SIG-M5 (cell line): ENCODE measurements at places on chromosomes 16 and 17.

GRCh38 chr16:73016488-73016830, 31.5 kb downstream of the ZFHX3 start:
- DNase-seq, result no peak

DNA sequence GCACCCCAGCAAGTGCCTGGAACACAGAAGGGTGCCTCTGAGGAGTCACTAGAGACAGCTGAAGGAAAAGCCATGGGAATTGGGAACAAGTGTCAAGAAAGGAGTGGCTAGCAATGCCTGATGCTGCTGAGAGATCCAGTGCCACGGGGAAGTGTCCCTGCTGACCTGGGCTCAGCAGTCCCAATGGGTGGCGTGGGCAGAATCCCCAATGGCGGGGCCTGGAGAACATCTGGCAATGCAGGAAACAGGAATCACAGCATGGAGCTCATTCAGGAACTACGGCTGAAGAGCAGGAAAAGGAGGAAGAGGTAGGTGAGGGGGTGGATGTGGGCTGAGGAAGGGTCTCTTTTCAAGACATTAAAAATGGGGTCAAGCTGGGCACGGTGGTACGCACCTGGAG, 30.1 kb downstream of the UBE2O start:
- DNase-seq, result no peak

GRCh38 chr16:88767546-88768070, 17.4 kb downstream of the PIEZO1 start:
- DNase-seq, result no peak

- DNase-seq, result no peak
These were observed 297.0 kb downstream of the MAP2K6 start for GRCh38 chr17:69711541-69711940.

GRCh38 chr16:3459401-3460090, 16.1 kb downstream of the NAA60 start:
- DNase-seq, result no peak

- DNase-seq, result no peak
These were observed 84.6 kb upstream of the ERCC4 start for GRCh38 chr16:13835387-13835786.

DNA sequence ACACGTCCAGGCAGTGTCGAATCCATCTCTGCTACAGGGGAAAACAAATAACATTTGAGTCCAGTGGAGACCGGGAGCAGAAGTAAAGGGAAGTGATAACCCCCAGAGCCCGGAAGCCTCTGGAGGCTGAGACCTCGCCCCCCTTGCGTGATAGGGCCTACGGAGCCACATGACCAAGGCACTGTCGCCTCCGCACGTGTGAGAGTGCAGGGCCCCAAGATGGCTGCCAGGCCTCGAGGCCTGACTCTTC, 7.2 kb upstream of the CD68 start:
- DNase-seq, result no peak

- no peak for DNase-seq
These were observed 442 bp downstream of the ABCC3 start for GRCh38 chr17:50634915-50635731.

DNA sequence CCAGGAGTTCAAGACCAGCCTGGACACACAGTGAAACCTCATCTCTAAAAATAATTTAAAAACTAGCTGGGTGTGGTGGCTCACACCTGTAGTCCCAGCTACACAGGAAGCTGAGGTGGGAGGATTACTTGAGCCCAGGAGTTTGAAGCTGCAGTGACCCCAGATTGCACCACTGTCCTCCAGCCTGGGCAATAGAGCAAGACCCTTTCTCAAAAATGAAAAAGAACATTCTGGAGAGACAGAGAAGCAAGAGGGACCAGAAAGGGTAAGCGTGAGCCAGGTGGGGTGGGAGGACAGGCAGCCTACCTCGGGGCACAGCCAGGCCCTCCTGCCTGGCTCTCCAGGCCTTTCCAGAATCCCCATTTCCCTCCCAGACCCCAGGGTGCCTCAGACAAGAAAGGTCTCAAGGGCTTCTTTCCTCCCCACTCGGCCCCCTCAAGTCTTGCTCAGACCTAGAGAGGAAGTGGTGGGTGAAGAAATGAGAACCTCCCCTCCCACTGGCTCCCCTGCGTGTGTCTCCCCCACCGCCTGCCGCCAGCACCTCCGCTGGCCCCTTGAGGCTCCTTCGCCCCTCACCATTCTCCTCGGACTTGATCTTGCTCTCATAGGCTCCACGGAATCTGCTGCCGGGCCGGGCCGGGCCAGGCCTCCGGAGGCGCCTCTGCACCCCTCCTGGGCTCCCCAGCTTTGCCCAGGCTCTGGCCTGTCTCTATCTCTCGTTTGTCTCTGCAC, 503 bp downstream of the C16orf54 start:
- no peak for DNase-seq

- no peak for DNase-seq
These were observed 833 bp downstream of the WSCD1 start for GRCh38 chr17:6070913-6071511.

DNA sequence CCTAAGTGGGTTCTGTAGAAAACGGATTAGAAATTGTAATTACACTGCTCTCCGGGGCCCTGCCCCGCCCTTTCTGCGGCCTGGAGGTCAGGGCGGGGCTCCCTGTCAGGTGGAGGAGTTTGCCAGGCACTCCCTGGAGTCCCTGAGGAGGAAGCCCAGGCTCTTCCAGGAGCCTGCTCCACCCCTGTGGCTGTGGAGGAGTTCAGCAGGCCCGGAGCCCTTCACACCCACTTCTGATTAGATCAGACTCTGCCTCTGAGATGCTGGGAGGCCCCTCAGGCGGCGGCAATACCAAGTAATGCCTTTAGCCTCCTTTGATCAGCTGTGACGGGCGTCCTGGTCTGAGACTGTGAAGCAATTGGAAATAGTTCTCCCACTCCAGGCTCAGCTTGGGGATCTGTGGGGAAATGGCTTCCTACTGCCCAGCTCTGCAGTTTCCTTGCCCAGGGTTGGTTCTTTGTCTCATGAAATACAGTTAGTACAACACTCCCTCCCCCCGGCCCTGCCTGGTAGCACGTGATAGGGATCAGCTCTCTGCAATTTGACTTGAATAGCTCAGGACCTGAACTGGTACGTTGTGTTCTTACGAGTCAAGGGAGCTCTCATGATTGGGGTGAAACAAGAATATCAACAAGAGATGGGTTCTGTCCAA, 22.3 kb downstream of the BAIAP2 start:
- no peak for DNase-seq

DNA sequence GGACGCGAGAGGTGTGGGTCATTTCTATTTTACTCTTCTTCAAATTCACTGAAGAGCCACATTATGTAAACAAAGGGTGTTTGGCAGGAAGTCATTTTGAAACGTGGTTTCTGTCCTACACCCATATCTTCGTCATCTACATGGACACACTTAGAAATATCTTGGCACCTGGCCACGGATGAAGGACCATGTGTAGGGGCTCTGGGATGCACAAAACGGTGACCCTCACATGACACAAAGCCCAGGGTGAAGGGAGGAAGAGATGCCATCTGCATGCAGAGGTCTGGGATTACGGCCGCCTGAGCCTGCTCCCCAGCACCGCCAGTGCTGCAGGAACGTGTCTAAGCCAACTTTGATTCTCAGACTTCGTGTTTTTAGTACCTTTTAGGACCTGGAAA, 130.2 kb upstream of the CHMP6 start:
- DNase-seq, result no peak

GRCh38 chr17:63479495-63480184, 2.8 kb downstream of the ACE start:
- DNase-seq, result no peak

DNA sequence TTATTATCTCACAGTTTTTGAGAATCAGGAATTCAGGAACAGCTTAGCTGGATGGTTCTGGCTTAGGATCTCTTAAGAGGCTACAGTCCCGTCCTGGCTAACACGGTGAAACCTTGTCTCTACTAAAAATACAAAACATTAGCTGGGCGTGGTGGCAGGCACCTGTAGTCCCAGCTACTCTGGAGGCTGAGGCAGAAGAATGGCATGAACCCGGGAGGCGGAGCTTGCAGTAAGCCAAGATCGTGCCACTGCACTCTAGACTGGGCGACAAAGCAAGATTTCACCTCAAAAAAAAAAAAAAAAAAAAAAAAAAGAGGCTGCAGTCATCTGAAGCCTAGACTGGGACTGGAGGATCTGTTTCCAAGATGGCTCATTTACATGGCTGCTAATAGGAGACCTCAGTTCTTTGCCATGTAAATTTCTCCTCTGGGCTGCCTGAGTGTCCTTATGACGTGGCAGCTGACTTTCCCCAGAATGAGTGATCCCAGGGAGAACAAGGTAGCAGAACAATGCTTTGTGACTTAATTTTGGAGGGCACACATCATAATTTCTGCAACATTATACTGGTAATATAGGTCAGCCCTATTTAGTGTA, 95.8 kb upstream of the CORO6 start:
- no peak for DNase-seq

GRCh38 chr17:28290703-28291102, 28.3 kb upstream of the TMEM97 start:
- no peak for DNase-seq

- DNase-seq, result peak; percentile 81
These were observed 28.0 kb upstream of the SNN start for GRCh38 chr16:11639925-11640899.

DNA sequence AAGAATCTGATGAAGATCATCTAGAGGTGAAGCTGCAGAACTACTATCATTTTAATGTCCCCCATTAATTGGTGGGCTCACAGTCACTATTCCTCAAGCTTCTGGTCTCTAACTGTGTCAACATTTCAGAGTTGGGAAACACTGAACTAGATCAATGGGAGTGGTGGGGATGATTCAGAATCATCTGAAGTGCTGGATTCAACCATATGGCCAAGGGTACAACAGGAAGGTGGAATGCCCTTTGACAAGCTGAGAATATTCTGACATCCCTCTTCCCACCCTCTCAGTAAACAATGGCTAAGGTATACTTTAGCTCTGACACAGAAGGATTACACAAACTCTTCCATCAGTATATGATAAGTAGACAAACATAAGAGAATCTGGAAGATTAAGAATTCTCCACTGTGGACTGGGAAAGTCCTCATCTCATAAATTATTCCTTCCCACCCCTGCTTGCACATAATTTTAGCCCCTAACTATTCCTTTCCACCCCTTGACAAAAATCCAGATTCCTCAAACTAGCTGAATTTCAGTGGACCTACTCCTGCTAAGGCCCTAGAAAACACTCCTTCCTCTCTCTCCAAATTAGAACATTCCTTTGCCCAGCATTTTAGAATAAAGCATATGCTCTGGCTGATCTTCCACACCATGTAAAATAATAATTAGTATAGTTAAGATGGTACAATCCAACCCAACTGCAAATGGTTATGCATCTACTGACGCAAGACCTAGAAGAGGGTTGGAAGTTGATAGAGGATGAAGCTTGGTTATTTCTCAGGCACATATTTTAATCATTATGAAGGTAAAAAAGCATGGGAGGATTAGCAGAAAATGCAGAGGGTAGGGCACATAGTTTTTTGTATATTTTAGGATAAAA, 16.3 kb upstream of the RFFL start:
- no peak for DNase-seq

DNA sequence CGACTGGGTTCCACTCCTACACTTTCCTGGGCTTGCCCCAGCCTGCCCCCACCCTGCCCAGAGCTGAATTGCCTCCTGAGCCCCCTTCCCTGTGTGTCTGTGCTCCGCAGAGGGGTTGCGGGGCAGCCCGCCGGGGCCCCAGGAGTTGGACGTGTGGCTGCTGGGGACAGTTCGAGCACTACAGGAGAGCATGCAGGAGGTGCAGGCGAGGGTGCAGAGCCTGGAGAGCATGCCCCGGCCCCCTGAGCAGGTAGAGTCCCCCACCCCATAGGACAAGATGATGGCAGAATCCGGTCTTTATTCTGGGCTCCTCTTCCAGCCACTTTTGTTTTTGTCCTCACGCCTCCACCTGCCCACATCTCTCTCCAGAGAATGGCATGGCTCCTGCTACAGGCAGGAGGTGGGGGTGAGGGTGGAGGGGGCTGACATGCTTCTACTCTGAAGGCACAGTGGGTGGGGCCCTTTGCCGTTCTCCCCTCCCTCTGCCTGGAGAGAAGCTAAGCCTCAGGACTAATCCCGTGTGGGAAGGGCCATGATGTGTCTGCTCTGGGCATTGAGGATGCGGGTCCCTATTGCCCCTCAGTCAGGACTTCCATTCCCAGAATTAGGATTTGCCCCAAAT, 3.5 kb downstream of the ACBD4 start:
- DNase-seq, result no peak

DNA sequence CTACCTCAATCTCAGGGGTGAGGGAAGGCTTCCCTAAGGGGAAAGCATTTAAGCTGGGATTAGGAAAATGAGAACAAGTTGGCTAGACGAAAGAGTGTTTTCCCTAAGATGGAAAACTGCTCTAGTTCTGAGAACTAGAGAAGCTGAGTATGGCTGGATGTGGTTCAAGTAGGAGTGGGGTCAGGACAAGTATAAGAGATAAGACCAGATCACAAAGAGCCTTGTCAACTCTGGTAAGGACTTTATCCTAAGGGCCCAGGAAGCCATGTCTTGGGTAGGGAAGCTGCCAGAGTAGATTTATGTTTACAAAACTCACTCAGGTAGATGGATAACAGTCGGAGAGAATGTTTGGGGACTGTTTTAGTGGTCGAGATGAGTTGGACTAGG, 1.7 kb downstream of the ANKS4B start:
- DNase-seq, result no peak

DNA sequence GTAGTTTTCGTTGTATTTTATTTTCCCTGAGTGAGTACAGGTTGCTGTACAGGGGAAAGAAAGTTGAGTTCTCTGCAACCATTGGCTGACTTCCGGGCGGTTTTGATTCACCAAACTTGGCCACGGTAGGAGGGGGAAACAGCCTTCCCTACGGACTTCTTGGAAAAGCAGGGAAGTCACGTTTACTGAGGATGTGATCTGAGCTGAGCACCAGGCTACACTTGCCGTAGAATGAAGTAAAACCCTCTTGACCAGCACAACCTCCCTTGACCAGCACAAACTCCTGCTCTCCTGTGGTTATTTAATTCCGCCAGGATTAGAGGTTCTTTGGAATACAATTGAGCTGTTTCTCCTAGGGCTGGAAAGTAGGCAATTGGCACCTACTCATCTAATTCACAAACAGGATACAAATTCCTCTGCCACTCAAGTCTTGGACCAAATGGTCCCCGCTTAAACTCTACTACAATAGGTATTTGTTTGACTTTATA, 242.0 kb upstream of the RBFOX1 start:
- no peak for DNase-seq

DNA sequence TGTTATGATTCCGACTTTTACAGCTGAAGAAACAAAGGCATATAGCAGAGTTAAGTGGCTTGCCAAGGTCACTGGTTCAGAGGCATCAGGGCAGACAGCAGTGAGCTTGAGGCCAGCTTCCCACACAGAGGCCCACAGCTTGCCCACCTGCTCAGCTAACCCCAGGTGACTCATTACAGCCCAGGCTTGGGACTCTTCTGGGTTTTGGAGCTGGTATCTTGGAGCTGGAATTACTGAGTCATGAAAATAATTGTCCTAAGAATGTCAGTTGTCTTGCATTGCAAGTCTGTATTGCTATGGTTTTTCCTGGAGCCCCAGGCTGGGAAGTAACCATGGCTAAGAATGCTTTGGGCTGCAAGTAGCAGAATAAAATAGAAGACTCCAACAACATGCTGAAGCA, 32.4 kb upstream of the IRX3 start:
- DNase-seq, result no peak
